Left renal pelvis (tissue), 4 donors: ENCODE measurements at places on chromosomes 11 and 22.
A peak's percentile ranks its signal among the peaks of the same experiment; 100 is the strongest.

GRCh38 chr22:44099696-44100095 lies 75.6 kb downstream of the PARVB start:
- DNase-seq, result no peak

DNA sequence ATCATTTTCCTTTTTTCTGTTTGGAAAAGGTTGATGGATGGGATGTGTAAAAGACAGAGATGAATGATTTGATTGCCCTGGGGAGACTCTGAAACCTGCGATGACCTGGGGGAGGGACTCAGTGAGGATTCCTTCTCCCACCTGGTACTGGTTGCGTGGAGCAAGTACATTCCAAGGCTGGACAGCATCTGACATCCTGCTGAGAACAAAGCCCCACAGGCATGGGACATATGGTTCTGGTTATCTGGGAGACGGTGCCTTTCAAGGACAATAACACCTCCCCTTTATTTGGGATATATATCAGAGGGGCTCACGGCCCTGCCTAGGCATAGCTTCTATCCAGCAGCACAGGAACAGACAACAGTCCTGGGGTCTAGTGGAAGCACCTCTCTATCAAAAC lies 527.8 kb downstream of the METTL15 start:
- no peak for DNase-seq

DNA sequence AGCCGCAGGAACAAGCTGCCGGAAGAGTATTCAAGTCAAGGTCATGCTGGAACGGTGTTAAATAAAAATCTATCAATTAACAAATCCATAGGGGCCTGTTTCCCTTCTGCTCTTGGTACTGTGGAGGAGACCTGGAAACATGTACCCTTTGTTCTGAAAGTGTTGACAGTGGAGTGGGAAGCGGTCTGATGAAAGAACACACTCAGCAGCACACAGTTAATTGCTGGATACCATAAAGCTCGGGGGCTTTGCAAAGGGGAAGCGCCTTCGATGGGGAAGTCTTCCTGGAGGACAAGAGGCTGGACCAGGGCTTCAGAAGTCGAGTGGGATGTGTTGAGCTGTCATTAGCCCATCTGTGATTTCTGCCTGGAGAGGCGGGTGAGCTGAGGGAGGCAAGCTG lies 112.5 kb upstream of the CLPB start:
- no peak for DNase-seq

DNA sequence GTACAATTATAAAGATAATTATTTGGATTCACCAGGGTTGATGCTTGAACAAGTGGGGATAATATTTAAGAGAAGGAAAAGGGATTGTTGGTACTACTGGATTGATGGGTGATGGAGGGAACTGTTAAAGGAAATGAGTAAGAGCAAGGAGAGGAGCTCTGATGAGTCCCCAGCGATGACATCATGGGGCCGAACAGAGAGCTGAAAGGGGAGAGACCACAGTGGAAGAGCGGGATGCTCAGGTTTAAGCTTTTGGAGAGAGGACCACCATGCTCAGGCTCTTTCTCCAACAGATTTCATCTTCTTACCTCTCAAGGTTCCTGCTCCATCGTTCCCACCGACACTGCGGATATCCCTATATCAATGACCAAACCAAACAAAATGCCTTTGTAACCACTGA lies 568.7 kb downstream of the ETS1 start:
- no peak for DNase-seq

- no peak for DNase-seq
Measured at GRCh38 chr11:119153049-119153818, 4.4 kb downstream of the ABCG4 start.

DNA sequence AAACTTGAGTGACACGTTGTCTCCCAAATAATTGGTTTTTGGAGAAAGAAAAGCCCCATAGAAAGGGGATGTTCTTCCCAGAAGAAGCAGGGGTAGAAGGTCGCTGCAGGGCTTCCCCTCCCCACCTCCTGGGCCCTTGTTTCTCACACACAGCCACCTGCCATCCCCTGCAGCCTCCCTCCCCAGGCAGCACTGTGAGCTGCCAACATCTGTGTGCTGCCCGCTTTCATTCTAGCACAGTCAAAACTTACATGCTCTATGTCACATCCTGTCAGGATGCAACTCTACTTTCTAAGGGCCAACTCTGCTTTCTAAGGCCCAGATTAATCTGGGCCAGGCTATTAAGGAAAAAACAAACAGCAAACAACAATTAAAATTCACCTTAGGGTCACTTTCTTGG lies 309.4 kb upstream of the ZC3H12C start:
- DNase-seq, result no peak

DNA sequence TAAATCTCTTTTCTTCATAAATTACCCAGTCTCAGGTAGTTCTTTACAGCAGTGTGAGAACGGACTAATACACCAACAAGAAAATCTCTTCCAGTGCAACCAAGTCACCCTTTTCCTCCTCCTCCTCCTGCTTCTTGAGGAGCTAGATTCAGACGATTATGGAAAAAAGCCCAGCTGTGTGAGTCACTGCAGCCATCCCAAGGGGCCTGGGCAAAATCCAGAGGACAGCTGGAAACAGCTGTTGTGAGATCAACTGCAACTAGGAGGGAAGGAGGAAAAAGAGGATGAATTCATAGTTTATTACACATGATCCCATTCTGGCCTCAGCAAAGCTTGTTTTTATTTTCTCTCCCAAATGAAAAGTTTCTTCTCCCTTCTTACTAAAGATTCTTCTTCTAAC lies 32.9 kb downstream of the RBFOX2 start:
- peak; percentile 66 for DNase-seq

- DNase-seq, result no peak
Measured at GRCh38 chr22:25497181-25497641, 67.3 kb upstream of the GRK3 start.

DNA sequence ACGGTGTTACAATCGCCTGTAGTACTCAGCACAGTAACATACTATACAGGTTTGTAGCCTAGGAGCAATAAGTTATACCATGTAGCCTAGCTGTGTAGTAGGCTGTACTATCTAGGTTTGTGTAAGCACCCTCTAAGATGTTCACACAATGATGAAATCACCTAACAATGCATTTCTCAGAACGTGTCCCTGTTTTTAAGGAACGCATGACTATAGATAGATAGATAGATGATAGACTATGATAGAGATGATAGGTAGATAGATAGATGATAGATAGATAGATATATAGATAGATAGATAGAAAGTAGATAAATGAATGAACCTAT lies 203.9 kb downstream of the FAM76B start:
- DNase-seq, result no peak

DNA sequence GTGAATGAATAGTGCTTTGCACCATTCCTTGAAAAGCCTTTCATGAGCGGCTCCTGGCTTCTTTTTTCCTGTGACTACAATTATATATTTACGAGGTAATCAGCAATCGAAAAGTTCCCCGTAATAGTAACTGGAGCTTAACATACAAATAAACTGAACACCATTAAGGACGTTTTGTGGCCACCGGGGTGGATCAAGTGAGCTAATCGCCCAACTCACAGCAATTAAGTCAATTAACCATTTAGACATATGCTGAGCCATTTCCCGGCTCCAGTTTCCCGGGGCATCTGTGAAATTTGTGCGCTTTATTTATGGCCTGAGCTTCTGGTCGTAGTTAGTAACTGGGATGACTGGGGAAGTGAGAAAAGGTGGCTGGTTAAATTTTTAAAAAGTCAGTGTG lies 465.2 kb downstream of the MIAT start:
- no peak for DNase-seq

- DNase-seq, result no peak
Measured at GRCh38 chr22:44256085-44256484, 56.7 kb downstream of the SHISAL1 start.

DNA sequence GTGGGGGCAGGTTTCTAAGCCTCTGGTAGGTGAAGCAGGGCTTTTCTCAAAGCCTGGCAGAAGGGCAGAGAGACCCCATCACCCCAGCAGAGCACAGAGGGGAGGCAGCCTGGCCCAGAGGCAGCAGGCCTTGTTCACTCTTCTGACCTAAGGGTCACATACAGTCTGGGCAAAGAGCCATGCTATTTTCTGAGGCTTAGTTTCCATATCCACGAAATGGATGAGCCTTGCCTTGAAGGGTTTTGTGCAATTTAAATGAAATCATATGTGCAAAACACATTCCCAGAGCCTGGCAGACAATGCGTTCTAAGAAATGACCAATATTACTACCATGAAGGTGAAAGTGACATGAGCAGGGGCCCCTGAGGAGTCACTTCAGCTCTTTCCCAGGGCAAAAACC lies 44.5 kb downstream of the HIRA start:
- DNase-seq, result no peak

- DNase-seq, result no peak
Measured at GRCh38 chr11:94583866-94584500, 16.8 kb downstream of the PIWIL4 start.

- DNase-seq, result no peak
Measured at GRCh38 chr11:11981364-11981763, 27.1 kb downstream of the DKK3 start.

DNA sequence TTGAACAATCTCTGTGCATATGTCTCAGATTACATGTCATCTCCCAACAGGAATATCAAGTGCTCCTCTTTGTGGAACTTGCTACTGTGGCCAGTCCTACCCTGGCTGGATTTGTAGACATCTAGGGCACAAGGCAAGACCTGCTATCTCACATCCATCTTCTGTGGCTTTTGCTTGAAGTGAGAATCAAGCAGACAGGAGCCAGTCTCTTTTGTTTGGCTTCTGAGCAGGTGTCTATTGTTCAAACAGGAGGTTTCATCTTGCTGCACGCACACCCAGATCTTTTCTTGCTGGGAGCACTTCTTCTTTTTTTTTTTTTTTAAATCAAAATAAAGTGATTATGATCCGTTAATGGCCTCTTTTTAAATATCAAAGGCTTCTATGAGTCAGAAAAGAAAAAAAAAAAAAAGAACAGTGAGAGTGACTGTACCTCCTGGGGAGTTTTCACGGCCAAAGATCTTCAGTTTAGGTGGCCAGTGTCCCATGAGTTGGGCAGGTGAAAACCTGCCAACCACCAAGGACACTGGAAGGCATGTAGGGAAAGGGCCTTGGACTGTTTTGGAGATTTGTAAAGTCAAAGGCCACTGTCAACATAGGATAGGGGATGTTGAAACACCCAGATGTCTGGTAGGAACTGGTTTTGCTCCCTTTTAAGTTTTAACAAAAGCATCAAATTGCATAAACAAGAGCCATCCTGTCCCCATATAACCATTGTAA lies 78.1 kb downstream of the CD44 start:
- no peak for DNase-seq

DNA sequence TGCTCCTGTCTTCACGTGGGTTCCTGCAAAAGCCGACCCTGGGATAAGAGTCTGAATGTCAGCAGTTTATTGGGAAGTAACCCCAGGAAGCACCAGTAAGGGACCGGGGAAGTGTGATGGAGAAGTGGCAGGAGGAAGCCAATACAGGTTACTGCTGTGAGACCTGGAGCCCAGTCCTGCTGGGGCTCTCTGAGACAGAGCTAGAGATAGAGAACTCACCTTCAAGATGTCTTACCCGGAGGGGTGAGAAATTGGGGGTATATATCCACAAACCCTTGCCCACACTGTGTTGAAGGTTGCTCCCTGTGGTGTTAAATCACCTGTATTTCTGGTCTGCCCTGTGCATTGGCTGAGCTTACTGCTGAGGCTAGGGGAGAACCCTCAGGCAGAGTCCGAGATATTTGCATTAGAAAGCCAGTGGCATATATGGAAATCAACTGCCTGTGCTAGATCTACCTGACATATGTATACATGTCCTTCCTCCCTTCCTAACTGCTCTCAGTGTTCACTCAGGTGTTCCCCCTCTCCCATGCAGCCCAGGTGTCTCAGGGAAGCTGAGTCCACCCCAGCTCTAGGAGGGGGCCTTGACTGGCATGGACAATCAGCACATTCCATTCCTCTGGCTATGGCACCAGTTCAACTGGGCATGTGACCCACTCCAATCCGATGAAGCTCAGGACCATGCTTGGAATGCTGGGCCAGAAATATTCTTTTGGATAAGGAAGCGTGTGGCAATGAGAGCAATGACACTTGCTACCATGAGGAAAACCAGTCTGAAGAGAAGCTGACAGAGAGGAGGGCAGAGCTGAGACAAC lies 6.8 kb upstream of the MICAL2 start:
- DNase-seq, result no peak

GRCh38 chr11:94117871-94118270 lies 10.8 kb upstream of the PANX1 start:
- DNase-seq, result no peak

- no peak for DNase-seq
Measured at GRCh38 chr11:116660011-116660410, 112.8 kb downstream of the BUD13 start.

DNA sequence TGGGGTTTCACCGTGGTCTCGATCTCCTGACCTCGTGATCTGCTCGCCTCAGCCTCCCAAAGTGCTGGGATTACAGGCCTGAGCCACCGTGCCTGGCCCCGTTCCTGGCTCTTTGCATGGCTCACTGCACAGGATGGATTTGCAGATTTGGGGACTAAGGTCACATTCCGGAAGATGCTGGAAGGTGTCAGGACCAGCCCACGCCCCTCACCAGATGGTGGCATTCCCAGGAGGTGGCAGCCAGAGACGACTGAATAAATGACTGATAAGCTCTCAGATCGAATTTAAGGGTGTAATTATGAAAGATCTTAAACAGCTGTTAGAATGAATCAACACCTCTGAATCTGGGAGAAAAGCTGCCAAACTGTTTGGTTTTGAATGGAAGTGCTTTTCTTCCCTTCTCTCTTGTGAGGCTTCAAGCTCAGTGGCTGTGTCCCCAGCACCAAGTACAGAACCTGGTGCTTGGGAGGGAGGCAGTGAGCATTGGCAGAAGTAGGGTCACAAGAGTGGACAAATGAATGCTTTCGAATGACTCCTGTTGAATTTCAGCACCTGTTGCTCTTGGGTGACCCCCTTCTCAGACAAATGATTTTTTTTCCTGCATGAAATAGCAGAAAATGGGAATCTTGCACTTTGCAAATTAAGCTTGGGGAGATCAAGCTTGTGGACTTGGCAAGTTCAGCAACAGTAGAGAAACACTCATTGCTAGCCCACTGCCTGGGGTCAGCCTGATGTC lies 69.6 kb downstream of the KIAA1671 start:
- no peak for DNase-seq
